ENCODE measurements at places on chromosomes 5 and 9. TPM values are rescaled to one million over a fixed set of nuclear protein-coding genes. Genes with fewer than 3 reads are reported as not detected.

DNA sequence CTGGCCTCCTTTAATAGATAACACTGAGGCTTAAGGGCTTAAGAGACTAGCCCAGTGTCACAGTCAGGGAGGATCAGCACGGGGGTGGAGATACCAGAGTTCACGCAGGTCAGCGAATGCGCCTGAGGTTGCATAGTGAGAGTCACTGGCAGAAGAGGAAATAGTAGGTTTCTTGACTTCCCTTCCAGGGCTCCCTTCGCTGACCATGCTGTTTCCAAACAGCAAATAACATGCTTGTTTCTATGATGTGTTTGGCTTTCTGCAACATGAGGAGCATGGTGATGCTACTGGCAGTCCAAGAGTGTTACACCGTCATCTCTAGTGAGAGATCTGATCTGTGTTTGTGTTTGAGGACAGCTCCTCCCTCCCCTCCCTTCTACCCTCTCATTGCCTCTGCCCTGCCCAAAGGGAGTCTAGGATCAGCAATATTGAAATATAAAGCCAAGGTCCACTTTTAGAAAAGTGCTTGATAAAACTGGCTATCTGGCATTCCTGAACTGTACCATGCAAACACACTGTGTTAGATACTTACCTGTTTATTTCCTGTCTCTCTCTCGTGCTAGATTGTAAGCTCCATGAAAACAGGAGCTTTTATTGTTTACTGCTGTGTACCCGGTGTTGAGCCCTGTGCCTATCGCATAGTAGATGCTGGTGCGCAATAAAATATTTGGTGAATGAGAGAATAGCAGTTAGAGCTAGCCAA, 12.3 kb downstream of the TLE4 start:
- DNase-seq, result no peak

Gene PCAT7
- total RNA-seq, result not detected

DNA sequence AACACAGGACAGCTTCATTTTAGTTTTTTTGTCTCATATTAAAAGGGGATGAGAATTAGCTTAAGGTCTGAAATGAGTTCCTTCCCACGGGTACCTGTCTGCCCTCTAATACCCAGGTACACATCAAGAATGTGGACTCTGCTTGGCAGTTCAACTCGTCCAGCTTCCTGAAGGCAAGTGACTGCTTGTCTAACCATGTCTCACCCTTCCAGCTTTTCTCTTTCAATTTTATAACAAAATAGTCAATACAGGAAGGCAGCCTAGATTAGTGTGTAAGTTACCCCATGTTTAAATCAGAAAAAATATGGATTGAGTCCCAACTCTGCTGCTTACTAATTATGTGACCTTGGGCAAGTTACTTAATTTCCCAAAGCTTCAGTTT, 50.5 kb upstream of the C5orf46 start:
- DNase-seq, result no peak

DNA sequence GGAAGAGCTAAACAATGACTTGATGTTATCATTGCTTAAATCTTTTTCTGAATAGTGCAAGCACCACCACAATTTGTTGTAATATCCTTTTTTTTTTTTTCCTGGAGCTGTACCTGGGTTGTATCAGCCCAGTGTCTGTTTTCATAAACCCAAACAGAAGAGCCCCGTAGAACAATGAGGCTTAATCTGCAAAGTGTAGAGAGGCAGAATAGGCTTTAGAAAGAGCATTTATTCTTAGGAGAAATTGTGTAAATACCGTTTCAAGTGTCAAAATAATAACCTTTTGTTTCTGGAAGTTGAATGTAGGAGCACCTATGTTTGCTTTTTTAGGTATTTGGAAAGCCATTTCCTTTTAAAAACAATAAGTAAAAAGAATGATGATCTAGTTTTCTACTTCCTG, 26.4 kb downstream of the RGS7BP start:
- no peak for DNase-seq

DNA sequence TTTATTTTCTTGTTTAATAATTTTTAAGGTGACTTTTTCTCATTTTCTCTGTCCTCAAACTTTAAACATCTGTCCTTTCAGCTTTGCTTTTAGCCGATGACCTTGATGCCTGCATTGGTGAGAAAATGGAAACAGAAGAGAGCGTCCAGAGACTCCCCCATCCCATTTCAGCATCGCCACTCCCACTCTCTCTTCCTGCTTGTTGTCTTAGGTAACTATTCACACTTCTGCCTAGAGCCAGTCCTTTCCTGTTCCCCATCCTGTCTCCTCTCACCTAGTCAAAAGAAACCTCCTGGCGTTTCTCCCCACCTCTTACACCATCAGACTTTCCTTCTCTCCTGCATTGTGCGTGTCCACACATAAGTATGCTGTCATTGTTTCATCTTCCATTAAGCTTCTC, 124.6 kb downstream of the MAST4 start:
- DNase-seq, result no peak

DNA sequence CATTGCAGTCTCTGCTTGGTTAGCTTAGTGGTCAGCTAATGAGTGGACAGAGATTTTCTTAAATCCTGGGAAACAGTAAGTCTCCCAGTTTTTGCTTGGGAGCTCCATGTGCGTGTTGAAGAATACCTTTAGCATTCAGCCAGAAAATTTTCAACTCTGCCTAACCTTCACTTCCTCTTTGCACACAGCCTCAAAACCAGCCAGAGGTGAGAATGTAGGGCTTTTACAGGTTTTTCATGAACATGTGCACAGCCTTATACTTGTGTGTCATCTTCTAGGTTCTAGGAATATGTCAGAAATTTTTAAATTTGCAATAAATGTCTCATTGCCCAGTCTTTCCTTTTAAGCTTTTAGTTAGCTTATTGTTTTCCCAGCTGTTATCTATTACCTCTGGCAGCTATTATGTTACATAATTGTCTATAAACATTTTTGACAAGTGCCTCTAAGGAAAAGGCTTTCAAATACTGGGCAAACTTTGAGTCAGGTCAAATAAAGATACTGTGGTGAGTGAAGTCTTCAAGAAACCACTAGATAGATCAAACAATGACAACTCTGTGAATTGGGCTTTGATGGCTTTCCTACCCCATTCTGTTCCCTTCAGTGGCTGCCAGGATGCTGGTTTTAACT, 12.7 kb downstream of the ADGRV1 start:
- no peak for DNase-seq

Gene MLANA
- total RNA-seq, result not detected

Gene ANKRD31
- 0.94 TPM for total RNA-seq

DNA sequence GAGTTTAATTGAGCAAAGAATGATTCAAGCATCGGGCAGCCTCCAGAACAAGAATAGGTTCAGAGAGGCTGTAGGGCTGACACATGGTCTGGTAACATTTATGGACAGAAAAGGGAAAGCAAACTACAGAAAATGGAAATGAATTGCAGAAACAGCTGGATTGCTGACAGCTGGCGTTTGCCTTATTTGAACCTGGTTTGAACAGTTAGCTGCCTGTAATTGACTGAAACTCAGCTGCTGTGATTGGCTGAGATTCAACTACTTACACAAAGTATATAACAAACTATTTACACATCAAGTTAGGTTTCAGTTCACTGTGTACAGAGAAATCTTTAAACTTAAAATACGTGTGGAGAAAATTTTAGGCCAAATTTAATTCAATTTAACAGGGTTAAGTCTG, 441.7 kb downstream of the PRELID2 start:
- no peak for DNase-seq

GRCh38 chr5:75199071-75199470, 37.6 kb downstream of the ANKRD31 start:
- DNase-seq, result no peak

GRCh38 chr5:143245929-143246561, 157.4 kb downstream of the NR3C1 start:
- DNase-seq, result peak; percentile 71

Gene PCDHGC5
- 6.2 TPM for total RNA-seq
